ENCODE measurements at places on chromosomes 2 and 18.

DNA sequence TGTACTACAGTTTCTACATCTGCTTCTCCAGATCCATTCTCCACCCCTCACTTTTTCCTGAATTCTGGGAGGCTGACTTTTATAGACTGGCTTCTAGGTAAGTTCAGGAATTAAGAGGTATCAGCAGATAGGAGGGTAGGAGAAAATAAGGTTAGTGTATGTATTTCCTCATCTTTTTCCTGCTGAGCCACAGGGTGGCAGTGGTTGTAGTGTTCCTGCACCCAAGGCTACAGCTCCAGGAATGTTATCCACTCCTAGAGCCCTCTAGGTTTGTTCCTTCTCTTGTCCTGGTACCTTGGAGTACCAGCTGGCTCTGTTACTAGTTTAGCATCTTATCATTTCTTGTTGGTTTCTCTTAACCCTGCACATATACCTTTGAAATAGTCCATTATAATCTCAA lies 40.7 kb upstream of the C2orf66 start:
- DNase-seq: no peak

DNA sequence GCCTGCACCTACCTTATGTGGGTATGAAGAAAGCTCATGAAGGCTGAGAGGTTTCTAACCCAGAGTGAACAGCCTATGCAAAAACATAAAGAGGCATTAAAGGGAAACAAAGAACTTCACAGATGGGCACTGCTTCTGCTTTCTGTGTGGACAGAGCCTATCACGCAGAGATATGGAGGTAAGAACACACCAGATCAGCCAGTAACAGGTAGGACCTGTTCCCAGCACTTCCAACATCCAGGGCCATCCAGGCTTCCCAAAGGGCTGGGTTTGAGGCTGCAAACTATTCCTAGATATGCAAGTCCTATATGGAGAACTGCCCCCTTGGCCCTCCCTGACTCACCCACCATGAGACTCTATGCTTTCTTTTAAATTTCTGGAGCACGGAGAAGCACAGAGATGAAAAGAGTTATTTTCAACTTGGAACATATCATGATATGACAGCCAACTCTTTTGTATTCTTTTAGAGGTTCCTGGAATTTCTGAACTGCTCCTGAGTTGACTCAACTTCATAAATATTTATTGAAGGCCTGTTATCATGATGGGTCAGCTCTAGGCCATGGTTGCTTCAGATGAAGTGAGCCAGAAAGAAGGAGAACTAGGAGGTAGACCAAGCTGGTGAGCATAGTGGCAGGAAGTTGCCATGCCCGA lies 77.4 kb upstream of the PPP1CB start:
- DNase-seq: no peak

DNA sequence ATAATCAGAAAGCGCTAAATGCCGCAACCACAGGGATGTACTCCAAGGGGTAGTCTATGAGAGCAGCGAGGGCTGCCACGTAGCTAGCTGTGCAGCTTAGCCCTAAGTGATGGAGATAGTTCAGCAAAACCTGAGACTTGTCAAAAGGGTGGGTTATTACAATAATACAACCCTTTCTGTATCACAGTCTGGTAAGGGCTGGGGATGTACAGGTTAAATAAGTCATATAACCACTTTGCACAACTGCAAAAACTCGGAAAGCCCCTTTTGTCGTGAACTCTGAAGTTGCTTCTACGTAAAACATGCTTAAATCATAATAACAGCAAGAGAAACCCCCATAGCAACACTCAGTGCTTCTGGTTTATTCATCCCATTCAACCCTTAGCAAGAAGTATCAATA lies 598.8 kb downstream of the SUCLG1 start:
- no peak for DNase-seq

GRCh38 chr2:218262237-218262600 lies 1.4 kb downstream of the GPBAR1 start:
- DNase-seq: no peak

- no peak for DNase-seq
Observed at GRCh38 chr2:64985447-64985846, 3.8 kb upstream of the SLC1A4 start.

DNA sequence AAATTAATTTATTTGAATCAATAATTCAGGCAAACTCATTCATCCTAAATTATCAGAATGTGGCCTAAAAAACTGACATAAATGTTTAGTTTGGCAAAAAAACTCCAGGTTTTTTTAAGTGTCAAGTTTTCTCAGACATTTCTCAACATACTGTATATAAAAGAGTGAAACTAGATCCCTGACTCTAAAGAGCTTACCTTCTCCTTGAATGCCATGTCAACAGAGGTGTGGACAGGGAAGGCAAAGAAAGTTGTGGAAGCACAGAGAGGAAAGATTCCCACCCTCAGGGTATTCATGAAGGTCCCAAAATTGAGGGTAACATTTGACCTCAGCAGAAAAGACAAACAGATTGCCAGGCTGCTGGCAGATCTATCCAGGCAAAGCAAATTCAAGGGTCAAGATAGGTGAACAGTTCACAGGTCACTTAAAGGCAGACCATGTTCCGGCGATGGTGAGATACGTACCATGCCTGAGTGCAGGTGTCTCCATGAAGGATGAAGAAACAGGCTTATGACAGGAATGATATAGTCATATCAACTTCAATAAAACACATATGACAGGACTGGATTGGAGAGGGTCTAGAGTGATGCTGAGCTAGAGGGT lies 1638.3 kb upstream of the ZEB2 start:
- no peak for DNase-seq

- no peak for DNase-seq
Observed at GRCh38 chr18:24364177-24364576, 33.4 kb downstream of the OSBPL1A start.

DNA sequence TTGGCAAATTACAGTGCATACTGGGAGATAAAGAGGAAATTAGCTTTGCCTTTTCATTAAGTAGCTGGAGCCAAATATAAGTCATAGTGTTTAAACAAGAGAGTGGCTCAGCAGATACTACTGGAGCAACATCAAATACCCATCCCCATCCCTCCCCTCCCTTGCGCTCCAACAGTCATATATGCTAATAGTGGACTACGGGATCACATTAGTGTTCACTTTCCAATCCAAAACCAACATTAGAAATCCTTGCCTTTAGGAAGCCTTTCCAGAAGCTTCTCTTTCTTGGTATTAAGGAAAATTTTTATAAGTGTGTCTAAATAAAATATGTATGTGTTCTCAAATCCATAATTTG lies 1669.3 kb downstream of the SUCLG1 start:
- DNase-seq: no peak

DNA sequence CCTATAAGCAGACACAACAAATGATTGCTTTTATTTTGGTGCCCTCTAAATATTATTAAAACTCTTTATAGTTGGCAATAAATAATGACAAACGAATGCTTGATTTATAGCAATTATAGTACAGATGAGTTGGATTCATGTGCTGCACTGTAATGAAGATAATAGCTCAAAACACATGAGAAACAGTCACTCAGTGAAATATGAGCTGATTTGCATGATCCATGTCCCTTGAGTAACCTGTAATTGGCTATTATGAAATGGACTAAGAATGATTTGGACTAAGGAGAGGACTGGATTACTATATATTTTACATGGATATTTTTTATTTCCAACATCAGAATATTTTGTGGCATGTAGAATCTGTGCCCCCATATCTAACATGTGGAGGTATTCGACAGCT lies 365.6 kb upstream of the UBE2E3 start:
- DNase-seq: no peak

DNA sequence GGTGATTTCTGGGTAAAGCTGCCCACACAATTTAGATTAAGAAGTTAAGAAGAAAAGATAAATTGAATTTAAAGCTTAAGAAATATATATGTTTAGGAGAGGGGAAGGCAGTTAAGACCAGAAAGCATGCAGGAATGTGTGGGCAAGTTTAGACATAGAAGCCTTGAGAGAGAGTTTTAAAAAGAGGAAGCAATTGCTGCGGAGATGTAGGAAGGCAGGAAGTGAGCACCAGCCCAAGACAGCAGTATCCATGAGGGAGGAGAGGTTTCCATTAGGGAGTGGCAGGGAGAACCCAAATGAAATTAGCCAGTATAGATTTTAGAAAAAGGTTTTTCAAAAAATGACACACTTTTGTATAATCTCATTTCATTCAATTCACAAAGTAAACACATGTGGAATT lies 24.3 kb downstream of the DSC2 start:
- DNase-seq: no peak

GRCh38 chr18:33159151-33159550 lies 281.4 kb downstream of the CCDC178 start:
- DNase-seq: no peak

- no peak for DNase-seq
Observed at GRCh38 chr2:106336737-106337136, 131.5 kb downstream of the RGPD3 start.

DNA sequence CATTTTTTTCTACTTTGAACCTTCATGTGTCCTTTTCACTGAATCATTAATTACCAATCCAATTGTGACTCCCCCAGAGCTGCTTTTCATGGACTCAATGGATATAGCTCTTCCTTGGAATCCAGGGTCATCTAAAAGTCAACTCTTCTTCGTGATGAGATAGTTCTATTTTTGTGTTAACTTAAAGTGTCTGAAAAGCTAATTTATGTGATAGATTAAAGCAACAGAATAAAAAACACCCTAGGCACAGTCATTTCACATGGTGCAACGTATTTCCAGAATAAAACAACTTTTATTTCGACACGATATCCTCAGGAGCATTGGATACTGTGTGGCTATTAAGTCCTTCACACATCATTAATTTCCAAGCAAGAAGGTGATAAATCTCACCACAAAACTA lies 250.6 kb upstream of the SPHKAP start:
- no peak for DNase-seq

DNA sequence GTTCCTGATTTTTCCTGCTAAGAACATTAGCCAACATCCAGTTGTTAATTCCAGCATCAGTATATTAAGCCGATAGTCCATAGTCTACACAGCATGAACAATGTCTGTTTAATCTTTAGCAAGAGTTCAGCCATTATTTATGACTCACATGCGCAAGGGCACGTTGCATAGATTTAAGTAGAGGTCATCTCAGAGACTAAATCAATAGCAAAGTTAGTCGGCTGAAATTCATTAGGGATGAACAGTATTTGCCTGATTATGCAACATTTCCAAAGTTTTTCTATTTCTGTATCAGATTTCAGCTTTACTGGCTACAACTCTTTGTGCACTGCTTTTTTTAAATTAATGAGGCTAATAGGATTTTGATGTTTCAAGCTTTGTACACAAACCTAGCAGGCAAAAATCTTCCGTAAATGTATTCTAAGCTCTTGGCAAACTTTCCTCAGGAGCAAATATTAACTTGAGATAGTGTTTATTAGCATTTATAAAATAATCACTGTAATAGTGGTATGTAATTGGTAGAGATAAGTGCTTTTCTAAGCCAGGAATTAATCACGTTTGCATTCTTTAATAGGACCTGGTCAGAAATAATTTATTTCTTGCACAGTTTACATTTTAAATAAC lies 578.7 kb upstream of the ID2 start:
- DNase-seq: no peak

- DNase-seq: no peak
Observed at GRCh38 chr2:42925742-42926433, 133.5 kb upstream of the HAAO start.

- no peak for DNase-seq
Observed at GRCh38 chr2:56505885-56506284, 322.1 kb downstream of the CCDC85A start.

- no peak for DNase-seq
Observed at GRCh38 chr2:172859581-172860335, 124.1 kb downstream of the RAPGEF4 start.

GRCh38 chr2:195471163-195471562 lies 185.9 kb upstream of the SLC39A10 start:
- DNase-seq: no peak

DNA sequence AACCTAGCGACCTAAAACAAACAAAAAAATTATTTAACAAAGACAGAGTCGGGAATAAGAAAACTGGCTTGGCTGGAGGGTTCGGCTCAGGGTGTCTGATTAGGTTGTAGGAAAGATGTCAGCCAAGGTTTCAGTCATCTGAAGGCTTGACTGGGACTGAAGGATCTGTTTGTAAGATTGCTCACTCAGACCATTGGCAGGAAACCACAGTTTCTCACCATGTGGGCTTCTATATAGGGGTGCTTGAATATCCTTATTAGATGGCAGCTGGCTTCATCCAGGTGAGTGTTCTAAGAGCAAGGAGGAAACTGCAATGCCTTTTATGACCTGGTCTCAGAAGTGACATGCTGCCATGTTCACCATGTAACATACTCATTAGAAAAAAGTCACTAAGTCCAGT lies 999 bp upstream of the IL36B start:
- no peak for DNase-seq

DNA sequence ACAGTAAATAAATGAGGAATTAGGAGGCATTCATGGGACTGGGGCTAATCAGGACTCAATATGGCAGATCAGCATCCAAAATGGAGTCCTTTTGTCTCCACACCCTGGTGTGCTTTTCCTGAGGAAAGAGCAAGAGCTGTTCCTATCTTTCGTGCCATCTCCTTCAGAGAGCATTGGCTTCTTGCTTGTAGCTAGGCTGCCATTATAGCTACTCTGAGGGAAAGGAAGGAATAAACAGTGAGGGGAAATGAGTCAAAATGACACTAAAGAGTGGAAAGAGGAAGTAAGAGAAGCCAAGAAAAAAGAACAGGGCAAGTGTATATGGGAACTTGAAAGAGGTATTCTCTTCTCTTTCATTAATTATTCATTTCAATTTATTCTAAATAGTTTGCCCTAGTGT lies 8.4 kb upstream of the NMI start:
- no peak for DNase-seq
